ENCODE measurements at places on chromosomes 16 and 17.
A peak's percentile ranks its signal among the peaks of the same experiment; 100 is the strongest.

- no peak for DNase-seq
Measured at GRCh38 chr17:10984220-10984619, 146.3 kb upstream of the PIRT start.

DNA sequence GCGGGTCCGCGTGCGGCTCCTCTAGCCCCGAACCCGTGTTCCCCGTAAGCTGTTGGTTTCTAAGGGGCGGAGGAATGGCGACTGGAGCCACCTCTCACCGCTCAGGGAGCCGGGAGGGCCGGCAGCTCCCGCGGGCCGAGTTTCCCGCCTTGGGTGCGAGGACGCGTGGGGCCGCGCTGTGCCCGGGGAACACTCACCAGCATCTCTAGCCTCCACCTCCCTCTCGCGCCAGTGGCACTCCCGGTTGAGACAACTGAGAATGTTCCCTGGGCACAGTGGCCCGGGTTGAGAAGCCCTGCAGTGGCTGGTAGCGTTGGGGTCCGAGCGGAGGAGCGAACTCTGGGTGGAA lies 560 bp downstream of the TELO2 start:
- no peak for DNase-seq

- no peak for DNase-seq
Measured at GRCh38 chr17:40348562-40349476, 15.7 kb downstream of the GJD3 start.

- DNase-seq, result no peak
Measured at GRCh38 chr17:36057911-36058310, 6.2 kb upstream of the CCL18 start.

DNA sequence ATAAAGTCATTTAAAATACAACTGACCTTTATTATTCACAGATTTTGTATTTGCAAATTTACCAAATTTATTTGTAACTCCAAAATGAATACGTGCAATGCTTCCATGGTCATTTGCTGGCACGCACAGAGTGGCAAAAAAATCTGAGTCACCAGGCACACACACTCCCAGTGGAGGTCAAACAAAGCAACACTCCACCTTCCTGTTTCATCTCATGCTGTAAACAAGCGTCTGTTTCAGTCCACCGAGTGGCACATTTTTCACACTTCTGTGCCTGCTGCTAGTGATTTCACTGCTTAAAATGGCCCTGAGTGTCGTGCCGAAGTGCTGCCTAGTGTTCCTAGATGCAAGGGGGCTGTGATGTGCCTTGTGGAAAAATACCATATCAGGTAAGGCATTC lies 17.8 kb upstream of the ITGAE start:
- DNase-seq, result no peak

- DNase-seq, result no peak
Measured at GRCh38 chr17:5485270-5486205, at the start of gene DERL2. Gene DERL2, minus strand, starts transcription at chr17:5486178. Its CDS starts 17 bp downstream, at chr17:5486161.

DNA sequence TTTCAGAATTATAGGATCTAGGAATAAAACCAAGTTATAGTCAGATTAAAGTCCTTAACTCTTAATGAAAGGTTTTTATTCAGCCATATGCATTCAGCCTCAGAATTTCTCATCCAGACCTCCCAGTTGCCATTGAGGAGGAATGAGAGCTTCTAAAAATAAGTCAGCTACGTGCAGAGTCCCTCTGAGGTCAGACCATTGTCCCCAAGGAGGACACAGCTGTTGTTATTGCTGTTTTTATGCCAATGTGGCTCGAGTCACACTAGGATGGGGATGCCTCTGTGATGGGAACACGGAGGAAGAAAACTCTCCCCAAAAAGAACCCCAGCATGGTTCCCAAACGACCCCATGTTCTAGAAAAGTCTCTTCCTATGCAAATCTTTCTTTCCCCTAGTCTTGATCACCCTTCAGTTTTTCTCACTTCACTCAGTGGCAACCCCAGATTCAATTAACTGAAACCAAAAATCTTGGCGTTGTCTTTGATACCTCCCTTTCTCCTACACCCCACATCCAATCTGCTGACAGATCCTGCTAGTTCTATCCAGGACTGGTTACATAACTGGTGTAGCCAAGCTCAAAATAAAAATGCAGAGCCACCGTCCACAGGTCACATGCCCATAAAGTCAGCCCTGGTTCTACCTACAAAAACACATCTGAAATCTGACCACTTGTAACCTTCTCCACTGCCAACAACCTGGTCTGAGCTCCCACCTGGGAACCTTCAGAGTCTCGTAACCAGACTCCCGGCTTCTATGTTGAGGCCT lies 138.2 kb upstream of the ERCC4 start:
- no peak for DNase-seq

- DNase-seq, result no peak
Measured at GRCh38 chr17:78538033-78538776, 39.0 kb downstream of the DNAH17 start.

- no peak for DNase-seq
Measured at GRCh38 chr16:87201790-87202189, 115.4 kb downstream of the C16orf95 start.

GRCh38 chr17:63881935-63882601 lies at the start of gene GH2:
Gene GH2, minus strand, starts transcription at chr17:63881944. Its CDS starts 143 bp downstream, at chr17:63881801.
- peak; percentile 50 for DNase-seq

DNA sequence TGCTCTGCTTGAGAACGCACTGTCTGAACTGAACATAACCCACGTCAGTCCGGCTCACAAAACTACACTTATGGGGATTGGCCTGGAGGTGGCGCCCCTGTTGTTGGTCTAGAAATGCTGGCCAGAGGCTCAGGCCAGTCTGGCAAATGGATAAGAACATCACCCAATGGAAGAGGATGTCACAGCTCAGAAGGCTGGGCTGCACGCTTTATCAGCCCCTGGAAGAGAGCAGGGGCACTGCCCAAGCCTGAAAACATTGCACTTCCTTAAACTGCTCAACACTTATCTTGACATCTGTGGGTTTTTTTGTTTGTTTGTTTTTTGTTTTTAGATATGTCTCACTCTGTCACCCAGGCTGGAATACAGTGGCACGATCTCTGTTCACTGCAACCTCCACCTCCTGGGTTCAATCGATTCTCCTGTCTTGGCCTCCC lies 24.8 kb upstream of the BPTF start:
- DNase-seq, result no peak

DNA sequence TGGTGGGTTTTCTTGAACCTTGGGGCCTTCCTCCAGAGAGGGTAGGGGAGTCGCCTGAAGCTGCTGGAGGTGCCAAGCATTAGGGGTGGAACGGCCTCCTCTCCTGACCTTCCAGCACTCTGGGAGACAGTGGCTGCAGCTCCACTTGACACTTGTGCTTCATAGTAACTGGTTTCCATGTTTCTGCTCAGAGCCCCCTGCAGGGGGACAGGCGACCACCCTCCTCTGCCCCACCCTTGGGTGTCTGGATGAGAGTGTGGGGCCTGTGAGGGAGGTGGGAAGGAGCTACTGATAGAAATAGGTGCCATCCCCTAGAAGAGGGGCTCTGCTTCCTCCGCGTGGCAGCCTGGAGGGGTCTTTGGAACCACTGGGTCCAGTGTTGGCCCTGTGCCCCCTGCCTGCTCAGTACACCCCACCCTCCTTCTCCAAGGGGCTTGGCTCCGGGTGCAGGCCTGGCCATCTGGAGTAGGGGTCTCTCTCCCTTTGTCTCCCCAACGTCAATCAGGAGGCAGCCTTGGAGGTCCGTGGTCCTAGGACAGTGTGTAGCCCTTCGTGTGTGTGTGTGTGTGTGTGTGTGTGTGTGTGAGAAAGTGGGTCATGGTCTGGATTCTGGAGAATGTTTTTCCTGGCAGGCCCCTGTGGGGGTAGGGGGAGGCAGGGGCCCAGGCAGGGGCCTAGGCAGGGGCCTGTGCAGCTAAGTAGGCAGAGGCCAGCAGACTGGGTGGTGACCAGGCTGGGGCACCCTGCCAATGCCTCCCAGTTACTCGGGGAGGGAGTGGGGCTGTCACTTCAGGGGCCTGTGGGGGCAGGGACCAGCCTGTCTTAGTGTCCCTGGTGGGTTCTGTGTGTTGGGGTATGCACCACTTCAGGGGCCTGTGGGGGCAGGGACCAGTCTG lies 4.9 kb downstream of the LASP1 start:
- no peak for DNase-seq

DNA sequence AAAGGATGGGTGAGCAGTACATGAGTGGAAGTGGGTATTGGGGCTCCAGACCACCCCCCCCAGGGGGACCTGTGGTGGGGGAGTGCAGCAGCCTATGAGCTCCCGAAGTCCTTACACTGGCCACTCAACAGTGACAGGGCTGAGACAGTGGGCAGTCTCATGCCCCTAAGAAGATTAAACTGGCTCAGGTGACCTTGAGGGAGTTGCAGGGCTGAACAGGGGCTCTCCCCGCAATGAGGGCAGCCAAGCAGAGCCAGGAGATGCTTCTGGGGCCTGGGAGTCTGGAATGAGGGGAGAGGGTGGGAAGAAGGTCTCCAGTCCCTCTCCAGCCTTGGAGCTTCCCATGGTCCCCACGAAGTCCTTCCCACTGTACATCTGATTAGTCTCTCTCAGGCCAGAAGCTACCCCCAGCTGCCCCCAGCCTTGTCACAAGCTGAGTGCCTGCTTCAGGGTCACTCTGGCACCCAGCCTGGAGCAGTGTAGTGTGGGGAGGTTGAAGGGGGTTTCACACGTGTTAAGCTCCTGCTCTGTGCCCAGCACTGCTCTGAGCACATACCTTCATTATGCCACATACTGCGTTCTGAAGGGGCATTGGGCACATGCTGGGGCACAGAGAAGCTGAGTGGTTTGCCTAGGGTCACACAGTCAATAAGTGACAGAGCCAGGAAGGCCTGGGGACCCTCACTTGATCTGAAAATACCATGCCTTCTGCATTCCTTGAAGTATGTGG lies 1.0 kb upstream of the CDH16 start:
- DNase-seq, result no peak

DNA sequence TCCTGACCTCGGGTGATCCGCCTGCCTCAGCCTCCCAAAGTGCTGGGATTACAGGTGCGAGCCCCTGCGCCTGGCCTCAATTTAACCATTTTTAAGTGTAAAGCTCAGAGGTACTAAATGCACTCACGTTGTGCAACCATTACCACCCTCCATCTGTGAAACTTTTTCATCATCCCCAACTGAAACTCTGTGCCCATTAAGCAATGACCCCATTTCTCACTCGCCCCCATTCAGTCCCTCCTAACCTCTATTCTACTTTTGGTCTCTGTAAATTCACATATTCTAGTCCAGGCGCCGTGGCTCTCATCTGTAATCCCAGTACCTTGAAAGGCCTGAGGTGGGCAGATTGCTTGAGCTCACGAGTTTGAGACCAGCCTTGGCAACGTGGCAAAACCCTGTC lies 8.3 kb upstream of the SPNS3 start:
- DNase-seq, result no peak

GRCh38 chr16:86052115-86052670 lies 153.2 kb downstream of the IRF8 start:
- DNase-seq, result no peak

DNA sequence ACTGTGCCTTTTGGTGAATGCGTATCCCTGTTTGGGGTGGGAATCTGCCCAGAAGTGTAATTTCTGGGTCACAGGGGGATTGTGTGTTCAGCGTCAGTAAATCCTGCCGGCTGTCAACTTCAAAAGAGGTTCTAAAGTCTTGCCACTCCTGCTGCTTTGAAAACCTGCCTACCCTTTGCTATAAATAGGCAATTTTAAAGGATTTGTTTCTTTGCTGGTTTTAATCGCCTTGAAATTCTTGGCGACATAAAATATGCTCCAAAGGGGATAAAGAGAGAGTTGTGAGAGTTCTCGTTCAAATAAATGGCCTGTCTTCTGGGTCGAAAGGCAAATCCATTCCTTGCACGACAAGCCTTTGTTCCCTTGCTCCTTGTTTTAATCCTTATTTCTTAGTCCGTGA lies 143.4 kb downstream of the IRF8 start:
- DNase-seq, result no peak

DNA sequence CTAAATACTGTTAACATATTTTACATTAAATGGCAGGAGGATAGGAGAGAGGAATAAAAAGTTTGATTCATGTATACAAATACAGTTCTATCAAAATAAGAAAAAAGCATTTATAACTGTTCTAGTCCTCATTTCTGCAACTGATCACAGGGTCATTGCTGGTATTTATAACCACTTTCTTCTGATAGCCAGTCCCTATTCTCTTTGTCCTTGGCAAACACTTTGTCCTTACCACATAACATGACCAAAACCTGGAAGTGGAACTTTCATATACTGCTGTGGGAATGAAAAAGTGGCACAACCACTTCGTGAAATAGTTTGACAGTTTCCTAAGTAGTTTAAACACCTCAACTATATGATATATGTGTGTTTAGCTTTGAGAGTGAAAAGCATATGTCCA lies 83.3 kb downstream of the CDRT15 start:
- no peak for DNase-seq

DNA sequence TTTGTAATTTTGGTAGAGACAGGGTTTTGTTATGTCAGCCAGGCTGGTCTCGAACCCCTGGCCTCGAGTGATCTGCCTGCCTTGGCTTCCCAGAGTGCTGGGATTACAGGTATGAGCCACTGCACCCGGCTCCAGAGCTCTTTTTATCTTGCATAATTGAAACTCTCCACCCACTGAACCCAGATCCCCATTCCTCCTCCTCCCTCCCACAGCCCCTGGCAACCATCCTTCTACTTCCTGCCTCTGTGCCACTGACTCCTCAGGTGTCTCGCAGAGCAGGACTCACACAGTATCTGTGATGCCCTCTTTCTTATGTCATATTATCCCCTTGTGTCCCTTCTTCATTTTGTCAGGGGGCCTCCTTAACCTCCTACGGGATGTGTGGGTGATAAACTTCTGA lies 340.7 kb downstream of the SLC39A11 start:
- DNase-seq, result no peak

DNA sequence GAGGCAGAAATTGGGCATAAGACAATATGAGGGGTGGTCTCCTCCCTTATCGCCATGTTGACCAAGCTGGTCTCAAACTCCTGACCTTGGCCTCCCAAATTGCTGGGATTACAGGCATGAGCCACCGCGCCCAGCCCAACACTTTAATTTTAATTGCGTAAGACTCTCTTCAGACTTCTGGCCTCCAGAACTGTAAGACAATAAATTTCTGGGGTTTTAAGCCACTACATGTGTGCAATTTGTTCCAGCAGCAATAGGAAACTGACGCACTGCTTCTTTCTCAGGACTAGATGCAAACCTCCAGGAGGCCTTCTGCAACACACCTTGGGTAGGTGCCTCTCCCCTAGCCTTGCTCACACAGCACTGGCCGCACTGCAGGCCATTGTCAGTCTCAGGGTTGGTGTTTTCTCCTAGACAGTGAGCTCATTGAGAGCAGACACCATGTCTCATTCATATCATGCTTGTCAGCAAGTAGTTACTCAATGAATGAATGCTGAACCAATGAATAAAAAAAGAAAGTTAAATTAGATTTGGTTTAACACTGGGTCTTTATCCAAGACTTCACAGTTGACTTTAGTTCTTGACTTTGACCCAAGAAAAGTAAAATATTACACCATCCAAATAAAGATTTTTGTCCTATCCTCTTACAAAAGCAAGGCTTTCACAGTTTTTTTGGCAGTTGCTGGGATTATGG lies 5.5 kb upstream of the ACSF2 start:
- DNase-seq, result no peak

- no peak for DNase-seq
Measured at GRCh38 chr17:81418710-81419318, 23.6 kb downstream of the BAHCC1 start.

GRCh38 chr17:31310886-31311285 lies 3.0 kb downstream of the EVI2B start:
- DNase-seq, result no peak

Measured in stimulated activated CD4-positive, alpha-beta T cell treated with anti-CD3 and anti-CD28 coated beads, Interleukin-2, amount 100 ng/mL, for 4 hours (primary cell).